Panc1 (cell line): ENCODE measurements at places on chromosomes 7 and 10.

GRCh38 chr10:8444630-8445029 is 390.1 kb downstream of the GATA3 start:
- no peak for DNase-seq

DNA sequence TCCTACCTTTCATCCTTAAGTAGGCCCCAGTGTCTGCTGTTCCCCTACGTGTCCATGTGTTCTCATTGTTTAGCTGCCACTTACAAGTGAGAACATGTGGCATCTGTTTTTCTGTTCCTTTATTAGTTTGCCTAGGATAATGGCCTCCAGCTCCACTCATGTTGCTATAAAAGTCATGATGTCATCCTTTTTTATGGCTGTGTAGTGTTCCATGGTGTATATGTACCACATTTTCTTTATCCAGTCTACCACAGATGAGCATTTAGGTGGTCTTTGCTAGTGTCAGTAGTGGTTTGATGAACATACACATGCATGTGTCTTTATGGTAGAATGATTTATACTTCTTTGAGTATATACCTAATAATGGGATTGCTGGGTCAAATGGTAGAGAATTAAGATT is 146.2 kb upstream of the SLC26A5 start:
- no peak for DNase-seq

GRCh38 chr10:47336387-47337134 is 11.6 kb upstream of the RBP3 start:
- DNase-seq = no peak

- no peak for DNase-seq
Measured at GRCh38 chr10:3671386-3671955, 113.5 kb downstream of the KLF6 start.

- no peak for DNase-seq
Measured at GRCh38 chr7:135232720-135233119, 918 bp upstream of the STRA8 start.

- no peak for DNase-seq
Measured at GRCh38 chr10:70234668-70235447, 1.6 kb upstream of the PPA1 start.
